AML-193 (cell line): ENCODE measurements at places on chromosomes 7 and 10.

- no peak for DNase-seq
Observed at GRCh38 chr10:70617798-70618568, 15.4 kb upstream of the PRF1 start.

DNA sequence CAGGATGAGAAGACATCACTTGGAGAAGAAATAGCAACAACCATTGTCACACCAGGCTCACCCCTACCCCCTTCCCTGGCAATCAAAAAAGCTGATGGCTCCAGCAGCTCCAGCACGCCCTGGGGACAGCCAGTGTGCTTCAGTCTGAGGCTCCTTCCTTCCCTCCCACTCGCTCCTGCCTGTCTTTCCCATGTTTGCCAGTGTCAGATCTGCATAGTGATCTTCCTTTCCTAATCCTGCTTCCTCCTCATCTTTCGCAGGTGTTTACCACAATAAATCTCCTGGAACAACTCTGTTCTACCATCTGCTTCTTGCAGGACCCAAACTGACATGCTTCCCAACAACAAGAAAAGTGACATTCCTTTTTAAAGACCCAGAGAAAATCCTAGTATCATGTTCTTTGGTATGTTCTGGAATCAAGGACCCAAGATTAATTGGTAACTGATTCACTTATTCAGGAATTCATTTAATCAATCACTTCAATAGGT lies 57.1 kb downstream of the STEAP1B start:
- DNase-seq, result no peak

DNA sequence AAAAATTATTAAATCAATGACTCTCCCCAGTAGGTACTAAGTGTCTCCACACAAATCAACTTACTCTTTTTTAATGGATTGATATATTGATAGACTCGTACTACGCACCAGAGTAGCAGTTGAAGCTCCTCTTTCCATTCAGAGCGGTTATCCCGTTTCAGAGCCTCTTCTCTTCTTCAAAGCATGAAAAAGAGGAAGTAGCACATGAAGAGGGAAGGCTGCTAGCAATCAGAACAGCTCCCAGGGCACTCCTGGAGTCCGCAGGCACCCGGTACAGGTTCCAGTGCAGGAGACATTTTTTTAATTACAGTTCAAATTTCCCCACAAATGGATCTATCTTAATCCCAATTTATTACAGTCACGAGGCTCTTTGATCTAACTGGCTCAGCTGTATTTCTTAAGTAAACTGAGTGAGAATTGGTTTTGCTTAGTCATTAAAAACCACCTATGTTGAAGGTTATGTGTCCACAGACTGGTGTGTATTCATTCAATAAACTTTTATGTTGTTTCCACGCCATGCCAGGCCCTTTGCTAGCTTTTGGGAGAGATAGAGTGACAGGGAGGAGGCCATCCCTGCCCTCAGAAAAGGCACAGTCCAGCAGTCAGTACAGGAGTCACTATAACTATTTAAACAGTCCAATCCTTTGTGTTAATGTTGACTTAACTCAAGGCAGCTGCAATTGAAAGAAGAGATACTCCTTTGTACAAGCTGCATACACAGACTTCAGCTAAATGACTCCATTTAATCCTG lies 32.1 kb upstream of the CALN1 start:
- peak; percentile 7 for DNase-seq

- DNase-seq, result no peak
Observed at GRCh38 chr7:104093127-104093526, 103.7 kb upstream of the RELN start.

GRCh38 chr7:34662058-34662708 lies 4.2 kb downstream of the NPSR1 start:
- DNase-seq, result no peak
